ENCODE measurements at places on chromosomes 4 and X.

DNA sequence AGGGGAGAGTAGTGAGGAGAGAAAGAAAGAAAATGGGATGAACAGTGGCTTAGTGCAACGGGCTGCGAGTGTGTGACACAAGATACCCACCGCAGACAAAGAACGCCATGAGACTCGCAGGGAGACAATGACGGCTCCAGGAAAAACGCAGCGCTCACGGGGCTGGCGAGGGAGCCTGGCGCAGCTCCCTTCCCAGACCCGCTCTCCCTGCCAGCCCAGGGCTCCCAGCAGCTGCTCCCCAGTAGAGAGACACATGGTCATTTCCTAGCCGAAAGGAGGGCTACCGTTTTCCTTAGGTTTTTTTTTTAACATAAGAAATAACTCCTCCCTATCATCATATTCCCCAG lies 149.5 kb downstream of the MAML3 start:
- peak; percentile 91 for DNase-seq

DNA sequence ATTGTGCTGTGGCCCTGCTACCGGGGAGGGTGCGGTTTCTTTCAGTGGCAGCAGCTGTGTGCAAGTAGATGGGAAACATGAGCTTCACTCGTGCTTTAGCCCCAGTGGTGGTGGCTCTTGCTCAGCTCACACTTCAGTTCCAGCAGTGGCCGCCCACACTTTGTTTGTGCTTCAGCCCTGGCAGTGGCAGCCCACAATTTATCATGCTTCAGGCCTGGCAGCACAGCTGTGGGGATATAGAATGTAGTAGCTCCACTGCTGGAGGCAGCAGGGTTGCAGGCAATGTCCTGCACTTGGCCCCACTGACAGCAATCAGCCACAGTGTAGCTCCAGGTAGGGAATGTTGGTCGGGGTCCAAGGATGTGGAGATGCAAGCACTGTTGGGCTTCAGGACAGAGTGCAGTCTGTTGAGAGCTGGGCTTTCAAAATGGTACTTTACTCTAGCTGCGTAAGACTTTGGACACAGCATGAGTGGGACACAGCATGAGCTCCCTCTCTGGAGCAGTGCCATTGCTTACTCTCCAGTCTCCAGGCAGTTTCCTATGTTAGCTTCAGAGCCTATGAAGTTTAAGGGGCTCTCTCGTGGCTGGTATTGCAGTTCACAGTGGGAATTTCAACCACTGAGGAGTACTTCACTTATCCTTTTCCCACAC lies 413.1 kb downstream of the PDGFC start:
- no peak for DNase-seq

DNA sequence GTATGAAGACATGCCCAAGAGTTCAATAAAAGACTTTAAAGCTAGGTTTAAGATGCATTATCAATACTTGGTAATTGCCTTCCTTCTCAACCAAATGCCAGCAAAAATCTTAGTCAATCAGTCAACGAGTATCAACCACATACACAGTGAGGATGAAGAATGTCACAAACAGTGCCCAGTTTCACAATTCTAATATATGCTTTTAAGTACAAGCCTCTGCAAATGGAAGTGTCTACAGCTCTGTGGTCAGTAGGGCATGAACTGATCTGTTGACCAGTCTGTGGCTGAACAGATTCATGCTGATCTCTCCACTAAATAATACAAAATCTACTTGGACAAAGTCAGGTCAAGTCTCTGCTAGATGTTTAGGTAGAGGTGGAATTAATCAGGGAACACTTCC lies 27.9 kb downstream of the PPARGC1A start:
- no peak for DNase-seq

DNA sequence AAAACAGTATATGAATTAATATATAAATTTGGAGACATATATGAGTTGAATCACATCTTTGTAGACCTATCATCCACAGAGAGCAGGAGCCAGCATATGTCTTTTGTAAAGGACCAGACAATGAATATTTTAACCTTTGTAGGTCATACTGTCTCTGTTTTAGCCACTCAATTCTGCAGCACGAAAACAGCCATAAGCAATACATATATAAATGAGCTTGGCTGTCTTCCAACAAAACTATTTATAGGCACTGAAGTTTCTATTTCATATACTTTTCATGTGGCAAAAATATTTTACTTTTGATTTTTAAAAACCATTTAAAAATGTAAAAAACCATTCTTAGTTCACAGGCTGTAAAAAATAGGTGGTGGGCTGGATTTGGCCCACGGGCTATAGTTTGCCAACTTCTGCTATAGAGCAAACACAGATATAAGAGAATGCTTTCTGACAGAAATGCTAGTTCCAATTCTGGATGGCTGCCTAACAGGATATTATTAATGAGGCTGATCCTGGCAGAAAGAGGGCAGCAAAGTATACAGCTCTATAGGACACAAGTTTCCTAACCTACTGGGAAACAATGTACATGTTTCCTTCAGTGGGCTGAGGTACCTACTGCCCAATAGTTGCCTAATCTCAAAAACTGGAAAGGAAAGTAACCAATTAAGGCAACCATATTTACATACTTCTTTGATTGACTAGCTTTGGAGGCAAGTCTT lies 58.1 kb upstream of the UCP1 start:
- DNase-seq: no peak

- no peak for DNase-seq
Observed at GRCh38 chr4:143178923-143179322, 5.8 kb upstream of the USP38 start.

DNA sequence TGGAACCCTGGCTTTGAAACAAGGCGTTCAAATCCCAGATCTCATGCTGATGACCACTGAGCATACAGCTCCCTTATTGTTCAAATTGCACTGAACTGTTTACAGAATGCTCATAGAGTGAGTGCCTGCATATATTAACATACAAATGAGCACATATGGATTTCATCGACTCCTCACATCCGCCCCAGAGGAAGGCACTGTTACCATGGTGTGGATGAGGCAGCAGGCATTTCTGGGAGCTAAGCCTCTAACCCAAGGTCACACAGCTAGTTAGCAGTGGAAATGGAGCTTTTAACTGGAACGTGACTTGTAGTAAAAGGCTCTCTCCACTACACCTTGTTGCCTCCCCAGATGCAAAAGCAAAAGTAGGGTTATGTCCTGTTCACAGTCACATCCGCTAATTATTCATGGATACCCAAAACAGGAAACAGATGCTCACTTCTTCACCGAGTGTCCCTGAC lies 289.7 kb downstream of the STK32B start:
- DNase-seq: peak; percentile 39

DNA sequence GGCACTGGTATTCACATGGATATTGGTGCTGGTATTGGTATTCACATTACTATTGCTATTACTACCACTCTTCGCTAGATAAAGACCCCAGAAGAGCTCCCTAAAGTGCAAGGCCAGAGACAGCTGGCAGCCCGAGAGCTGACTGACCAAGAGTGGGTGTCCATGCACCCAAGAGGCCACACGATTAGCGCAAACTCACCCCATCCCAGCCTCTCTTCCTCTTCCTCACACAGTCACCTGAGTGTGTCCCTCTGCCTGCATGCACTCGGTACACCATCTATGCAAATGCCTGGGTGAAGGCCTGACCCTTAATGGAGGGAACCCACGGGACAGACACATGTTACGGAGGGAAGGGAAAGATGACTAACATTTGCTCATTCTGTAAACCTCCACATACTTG lies 86.7 kb downstream of the HAUS3 start:
- no peak for DNase-seq

DNA sequence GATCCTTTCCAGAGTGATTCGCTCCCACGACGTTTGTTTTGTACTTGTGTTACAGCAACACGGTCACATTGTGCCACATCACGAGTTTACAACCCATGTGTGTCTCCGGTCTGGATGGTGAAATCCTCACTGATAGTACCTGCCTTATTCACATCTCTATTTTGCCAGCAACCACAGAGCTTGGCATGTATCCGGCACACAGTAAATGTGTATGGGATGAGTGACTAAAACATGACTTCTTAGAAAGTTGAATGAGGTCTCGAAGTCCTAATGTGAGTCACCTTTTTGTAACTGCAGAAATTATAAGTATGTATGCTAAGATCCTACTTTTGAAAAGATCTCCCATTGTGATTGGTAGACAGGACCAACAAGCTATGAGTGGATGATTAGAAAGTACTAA lies 7.5 kb downstream of the STOX2 start:
- DNase-seq: no peak

DNA sequence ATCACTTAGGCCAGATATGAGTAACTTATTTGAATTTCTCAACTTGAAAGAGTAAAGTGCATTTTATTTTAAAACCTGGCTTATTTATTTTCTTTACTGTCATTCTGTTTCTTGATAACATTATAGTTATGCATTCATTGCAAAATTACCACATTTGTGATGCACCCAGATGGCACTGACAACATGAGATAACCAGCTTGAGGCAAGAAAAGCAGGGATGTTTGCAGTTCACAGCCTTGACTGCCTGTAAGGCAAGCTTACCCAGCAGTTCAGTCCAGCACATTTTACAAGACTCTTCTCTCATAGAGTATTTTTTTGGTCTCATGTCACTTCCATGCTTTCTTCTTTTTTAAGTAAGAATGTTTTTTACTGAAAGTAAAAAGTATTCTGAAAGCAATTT lies 25.3 kb upstream of the EPGN start:
- DNase-seq: peak; percentile 42
